ENCODE measurements at places on chromosomes 12 and 14. TPM values are rescaled to one million over a fixed set of nuclear protein-coding genes. Genes with fewer than 3 reads are reported as not detected.

The KLRB1 gene
- total RNA-seq, result 63.2 TPM

The PLA2G1B gene
- total RNA-seq, result not detected

The TAC3 gene
- total RNA-seq, result not detected

The MSI1 gene
- total RNA-seq, result not detected

The POTEG gene
- total RNA-seq, result not detected

The KRT2 gene
- total RNA-seq, result 0.39 TPM

The NANOG gene
- total RNA-seq, result not detected

The PPP4R4 gene
- 6.3 TPM for total RNA-seq

DNA sequence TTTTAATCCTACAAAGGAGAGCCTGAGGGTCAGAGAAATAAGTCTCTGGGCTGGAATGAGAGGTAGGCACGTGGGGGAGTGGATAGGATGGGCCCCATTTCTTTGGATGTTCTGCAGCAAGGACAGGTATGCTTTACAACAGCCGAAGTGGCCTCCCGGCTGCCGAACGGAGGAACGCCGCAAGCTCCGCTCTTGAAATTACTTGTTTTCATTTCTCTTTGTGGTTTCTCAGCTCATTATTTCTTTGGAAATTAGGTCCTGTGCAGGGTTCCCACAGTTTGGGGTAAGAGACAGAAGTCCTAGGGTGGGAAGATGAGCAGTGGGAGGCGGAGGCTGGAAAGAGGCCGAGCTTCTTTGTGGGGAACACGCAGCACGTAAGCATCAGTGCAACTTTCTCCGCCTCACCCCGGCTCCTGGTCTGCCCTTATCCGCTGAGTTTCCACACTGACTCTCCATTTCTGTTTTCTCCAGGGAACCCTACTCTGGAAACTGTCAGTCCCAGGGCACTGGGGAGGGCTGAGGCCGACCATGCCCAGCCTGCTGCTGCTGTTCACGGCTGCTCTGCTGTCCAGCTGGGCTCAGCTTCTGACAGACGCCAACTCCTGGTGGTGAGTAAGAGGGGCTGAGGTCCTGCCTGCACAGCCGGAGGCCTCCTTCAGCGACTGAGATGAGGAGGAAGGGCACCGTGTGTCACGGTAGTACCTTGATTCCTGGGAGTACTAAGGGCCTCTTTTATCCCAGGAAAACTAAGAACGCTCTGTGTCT, 2.0 kb downstream of the WNT5B start:
- no peak for DNase-seq

DNA sequence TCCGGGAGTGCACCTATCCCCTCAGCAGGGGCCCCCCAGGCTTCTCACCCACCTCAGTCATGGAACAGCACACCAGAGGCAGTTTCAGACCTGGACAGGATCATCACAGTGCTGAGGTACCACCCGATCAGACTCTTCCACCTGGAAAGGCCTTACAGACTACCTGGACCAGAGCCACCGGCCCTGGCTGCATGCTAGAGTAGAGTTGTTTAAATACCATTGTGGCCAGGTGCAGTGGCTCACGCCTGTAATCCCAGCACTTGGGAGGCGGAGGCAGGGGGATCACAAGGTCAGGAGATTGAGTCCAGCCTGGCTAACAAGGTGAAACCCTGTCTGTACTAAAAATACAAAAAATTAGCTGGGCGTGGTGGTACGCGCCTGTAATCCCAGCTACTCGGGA, 61.5 kb downstream of the TSPAN11 start:
- no peak for DNase-seq

- no peak for DNase-seq
Observed at GRCh38 chr14:73788317-73788598, 63.4 kb upstream of the PTGR2 start.

GRCh38 chr14:55207832-55208231, 16.4 kb upstream of the DLGAP5 start:
- no peak for DNase-seq

- DNase-seq, result peak; percentile 11
Observed at GRCh38 chr12:93773122-93773871, 96.1 kb downstream of the CRADD start.

DNA sequence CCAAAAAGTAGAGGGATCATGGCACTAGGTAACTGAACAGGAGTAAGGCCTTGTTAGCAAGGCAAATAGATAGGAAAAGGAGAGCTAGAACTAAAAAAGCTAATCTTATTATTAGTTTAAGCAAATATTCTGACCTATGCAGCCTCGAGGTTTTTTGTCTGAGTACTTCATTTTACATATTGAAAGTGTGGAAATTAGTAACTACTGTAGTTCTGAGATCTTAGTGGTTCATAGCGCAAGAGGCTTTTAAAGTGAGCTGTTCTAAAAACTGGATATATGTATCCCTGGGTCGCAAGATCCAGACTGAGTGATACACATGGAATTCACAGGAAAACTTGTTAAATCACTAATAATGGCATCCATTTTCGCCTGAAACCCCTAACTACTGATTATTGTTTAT, 411.0 kb upstream of the SOX5 start:
- DNase-seq, result no peak

DNA sequence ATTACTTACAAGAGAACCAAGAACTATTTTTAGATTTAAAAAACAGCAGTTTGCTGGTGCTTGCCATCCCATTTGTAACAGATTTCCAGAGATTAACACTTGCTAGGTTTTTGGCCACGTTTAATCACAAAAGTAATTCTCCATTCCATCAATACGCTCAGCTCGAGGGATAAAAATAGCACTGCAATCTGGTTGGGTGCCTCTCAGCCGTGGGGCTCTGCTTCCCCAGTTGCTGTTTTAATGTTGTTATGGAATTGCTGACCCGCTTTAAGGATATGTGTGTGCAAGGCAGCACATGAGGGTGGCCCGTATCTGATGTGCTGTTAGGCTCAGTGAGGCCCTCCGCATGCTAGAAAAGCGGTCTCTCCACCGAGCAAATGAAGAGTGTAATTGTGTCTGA, 222.2 kb upstream of the TMEM260 start:
- DNase-seq, result no peak

- no peak for DNase-seq
Observed at GRCh38 chr14:100762901-100763300, 36.2 kb downstream of the DLK1 start.

- DNase-seq, result no peak
Observed at GRCh38 chr12:117090816-117091711, 8.2 kb downstream of the TESC start.

GRCh38 chr12:66860752-66861750, 182.2 kb upstream of the GRIP1 start:
- peak; percentile 36 for DNase-seq

DNA sequence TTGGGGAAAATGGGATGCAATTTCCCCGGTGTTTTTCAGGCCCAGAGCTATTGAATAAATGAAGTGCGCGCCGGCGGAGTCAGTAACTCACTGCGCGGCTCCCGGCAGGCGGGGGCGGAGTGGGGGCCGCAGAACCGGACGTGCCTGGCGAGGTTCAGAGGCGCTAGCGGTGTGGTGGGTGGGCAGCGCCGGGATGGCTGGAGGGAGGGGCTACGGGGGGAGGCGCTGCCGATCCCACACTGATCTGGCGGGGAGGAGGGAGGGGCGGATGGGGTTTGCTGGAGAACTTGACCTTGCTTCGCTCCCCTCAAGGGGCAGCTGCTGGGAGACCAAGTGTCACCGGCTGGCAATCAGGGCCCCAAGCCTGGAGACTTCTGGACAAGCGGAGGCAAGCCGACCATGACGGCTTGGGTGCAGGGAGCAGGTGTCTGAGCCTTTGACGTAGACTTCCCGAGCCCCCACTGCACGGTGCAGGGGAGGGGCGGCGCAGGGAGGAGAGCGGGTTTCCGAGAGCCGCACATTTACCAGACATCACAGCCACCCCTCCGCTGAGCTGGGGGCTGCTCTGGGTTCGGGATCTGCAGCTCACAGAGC, 174.1 kb upstream of the RTL1 start:
- no peak for DNase-seq

- no peak for DNase-seq
Observed at GRCh38 chr14:76073717-76074116, 78.0 kb upstream of the GPATCH2L start.

- DNase-seq, result no peak
Observed at GRCh38 chr12:79233341-79233781, 368.8 kb downstream of the SYT1 start.

DNA sequence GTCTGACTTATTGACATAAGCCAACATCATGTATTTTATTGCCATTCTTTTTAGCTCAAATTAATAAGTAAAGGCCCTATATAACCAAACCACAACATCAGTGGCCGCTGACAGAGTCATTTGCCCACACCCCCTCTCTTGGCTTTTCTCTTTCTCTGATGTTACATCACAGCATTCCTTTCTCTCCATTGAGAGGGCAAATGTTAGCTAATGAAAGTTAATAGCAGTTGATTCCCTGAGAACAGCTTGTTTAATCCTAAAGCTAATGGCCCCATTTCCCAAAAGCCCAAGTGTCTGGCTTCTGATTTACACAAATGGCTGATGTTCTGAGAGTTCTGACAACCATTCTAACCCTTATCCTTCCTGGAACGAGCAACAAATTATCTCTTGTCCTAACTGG, 308.8 kb downstream of the SNAPC1 start:
- DNase-seq, result no peak

DNA sequence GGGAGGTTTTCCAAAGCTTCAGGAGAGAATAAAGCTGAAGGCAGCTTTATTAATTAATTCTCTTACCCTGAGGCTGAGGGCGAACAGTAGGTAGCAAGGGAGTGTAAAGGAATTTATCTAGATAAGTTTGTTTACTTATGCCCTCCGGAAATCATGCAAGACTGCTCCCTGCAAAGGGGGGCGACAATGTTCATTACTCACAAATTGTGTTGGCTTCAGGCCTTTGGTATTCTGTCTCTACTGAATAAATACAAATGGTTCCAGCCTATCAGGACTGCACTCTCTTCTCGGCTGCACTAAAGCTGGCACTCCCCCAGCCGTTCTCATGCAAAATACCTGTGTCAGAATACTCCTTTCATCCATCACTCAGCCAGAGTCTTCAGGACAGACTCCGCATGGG, 120.8 kb downstream of the PPHLN1 start:
- no peak for DNase-seq

DNA sequence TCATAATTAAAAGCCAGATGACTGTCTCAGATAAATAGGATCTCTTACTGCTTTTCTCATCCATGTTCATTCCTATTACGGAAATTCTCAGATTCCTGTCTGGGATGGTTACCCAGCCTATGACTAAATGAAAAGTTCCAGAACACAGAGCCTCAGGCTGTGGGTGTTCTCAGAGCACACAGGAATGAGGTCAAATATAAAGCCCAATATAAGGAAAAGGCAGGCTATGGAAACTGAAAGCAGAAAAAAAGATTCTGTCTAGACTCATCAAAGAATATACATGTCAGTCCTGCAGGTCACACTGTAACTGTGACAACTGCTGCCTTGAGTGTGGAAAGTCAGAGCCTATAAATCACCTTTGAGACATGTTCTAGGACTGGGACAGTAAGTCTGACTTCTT, 64.3 kb downstream of the DCAF5 start:
- DNase-seq, result no peak

DNA sequence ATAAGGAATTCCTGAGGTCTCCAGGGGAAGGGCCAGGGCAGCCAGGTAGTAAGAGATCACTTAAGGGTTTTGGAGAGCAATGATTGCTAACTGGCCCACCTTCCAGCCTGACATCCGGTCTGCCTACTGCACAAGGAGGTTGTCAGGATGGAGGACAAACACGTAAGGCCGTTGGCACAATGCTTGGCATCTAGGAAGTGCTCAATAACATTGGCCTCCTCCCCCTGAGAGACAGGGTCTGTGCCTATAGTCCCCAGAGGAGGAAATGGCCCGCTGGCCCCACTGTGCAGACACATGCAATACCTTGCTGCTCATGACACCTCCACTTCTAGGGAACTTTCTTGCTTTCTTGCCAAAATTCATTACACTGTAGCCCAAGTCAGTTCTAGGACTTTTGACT, 73.2 kb downstream of the NTF3 start:
- DNase-seq, result no peak

DNA sequence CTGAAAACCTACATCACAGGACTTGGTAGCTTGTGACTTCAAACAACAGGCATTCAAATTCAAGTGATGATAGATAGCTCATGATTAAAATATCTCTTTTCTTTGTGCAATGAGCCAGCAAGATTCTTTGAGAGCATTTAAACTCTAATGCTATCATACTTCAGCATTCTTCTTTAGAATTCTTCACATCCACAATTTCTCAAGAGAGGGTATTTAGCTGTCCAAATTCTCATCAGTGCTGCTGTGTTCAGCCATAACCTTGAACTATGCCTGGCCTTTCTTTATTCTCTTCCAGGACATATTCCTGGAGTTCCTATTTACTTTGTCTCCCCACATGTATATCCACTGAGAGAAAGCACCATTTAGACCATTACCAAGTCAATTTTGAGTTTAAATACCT, 321.1 kb downstream of the EGLN3 start:
- DNase-seq, result no peak

DNA sequence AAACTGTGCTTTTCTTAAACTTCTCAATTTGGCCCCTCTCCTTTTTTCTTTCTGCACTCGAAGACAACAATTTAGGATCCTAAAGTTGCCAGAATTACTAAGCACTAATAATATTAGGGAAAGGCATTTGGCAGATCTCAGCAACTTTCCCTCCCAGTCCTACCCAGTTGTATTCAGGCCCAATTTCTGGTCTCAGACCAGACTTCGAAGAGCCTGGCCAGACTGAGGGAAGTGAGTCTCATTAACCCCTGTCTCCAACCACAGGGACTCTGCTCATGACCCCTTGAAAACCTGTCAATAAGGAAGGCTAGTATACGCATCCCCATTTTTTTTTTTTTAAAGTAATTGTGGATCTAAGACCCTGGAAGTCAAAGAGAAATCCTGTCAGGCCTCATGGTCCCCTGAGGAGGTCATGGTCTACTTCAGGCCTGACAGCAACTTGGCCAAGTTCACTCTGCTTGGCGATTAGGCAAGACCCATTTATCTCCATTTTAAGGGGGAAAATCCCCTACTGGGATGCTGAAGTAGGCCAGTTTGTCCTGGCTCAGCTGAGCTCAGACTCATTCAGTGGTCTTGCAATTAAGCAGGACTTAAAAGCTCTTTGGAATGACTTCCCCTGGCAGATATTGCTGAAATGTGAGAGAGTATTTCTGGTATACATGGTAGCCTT, 521.0 kb downstream of the FUT8 start:
- DNase-seq, result no peak

DNA sequence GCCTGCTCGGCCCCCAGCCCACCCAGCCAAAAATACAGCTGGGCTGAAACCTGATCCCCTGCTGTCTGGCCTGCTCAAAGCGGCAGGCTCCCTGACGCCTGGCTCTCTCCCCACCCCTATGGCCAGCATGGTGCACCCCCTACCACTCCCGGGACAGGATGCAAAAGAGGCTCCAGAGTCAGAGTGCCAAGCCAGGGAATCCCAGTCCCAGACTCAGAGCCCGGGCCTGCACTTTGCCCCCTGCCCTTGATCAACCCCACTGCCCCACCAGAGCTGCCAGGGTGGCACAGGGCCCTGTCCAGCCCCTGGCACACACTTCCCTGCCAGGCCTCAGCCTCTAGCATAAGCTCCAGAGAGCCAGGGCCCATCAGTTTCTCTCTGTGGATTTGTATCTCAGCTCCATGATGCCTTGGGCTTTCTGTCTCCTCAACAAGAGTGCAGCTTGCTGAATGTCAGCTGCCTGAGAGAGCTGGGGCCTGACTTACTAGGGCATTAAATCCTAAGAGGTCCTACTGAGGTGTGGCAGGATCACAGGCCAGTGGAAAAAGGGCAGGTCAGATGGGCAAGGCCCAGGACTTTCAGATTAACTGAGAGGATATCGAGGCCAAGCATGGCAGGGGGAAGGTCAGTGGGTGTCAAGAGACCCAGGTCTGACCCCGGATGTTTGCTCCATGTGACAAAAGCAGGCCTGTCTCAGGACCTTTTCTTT, 13.9 kb downstream of the ACVRL1 start:
- DNase-seq, result no peak

Data from CD4-positive, alpha-beta memory T cell (primary cell).